ENCODE measurements at places on chromosomes 6 and 20.

- peaks cover 1% of the 10 kb centered on the region for H3K36me3 ChIP-seq
- no peaks in the 10 kb centered on the region for H3K4me1 ChIP-seq
- no peak overlapping the region for H3K27ac ChIP-seq
- no peak overlapping the region for H3K4me3 ChIP-seq
- no peaks in the 10 kb centered on the region for H3K27me3 ChIP-seq
Measured at GRCh38 chr6:94269256-94269655, 849.9 kb upstream of the EPHA7 start.

DNA sequence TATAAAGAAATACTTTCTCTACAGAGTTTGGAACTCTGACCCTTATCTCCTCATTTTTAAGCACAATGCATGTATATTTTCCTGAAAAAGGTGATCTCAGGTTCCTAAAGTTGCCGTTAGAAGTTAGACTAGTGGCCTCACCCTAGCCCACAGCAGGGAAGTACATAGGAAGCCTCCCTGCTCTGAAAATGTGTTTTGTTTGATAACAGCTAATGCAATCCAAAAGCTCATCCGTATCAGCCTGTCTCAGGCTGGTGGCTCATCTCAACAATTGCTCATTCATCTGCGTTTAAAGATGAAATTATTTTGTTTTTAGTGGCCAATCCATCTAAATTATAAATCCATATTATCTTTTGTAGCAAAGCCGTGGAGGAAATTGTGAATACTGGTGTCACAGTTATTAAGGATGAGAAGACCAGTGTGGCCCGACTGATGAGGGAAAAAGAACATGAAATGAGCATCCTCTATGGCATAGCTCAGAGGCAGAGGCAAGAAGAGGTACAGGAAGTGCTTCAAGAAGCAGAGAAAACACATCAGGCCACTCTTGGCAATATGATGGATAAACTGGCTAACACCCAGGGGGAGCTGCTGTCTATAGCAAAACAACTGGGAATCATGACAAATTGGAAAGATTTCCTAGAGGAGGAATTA lies 20.1 kb downstream of the C6orf163 start:
- no peak overlapping the region for H3K27ac ChIP-seq
- no peak overlapping the region for H3K4me3 ChIP-seq
- H3K4me1 ChIP-seq = no peaks in the 10 kb centered on the region
- H3K36me3 ChIP-seq = no peaks in the 10 kb centered on the region
- no peaks in the 10 kb centered on the region for H3K27me3 ChIP-seq
- no peak for DNase-seq

DNA sequence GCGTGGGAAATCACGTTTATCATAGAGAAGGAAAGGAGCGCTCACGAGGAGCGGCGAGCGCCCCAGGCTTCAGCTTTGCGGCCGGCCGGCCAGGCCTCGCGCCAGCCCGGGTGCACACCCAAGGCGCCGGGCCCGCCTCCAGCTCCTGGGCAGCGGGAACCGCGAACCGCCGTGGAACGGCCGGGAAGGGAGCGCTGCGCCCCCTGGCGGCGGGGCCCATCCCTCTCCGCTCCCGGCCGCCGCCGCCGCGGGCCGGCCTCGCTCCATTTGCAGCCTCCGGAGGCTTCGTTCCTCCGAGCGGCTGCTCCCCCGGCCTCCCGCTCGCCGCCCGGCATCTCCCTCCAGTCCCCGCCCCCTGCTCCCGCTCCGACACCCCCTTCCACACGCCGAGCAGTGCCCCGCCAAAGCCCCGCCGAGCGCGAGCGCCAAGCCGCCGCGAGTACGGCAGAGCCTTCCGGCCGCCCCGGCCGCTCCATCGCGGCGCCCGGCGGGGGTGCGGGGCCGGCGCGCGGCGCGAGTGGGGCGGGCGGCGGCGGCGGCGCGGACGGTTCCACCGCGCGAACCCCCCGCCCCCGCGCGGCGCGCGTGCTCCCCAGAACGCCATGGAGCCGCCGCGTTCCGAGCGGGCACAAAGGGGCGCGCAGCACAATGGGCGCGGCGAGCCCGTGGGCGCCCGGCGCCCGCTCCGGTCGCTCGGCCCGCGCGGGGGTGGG lies 946 bp downstream of the BEND3 start:
- peaks cover 3% of the 10 kb centered on the region for H3K36me3 ChIP-seq
- H3K4me1 ChIP-seq = peaks cover 12% of the 10 kb centered on the region
- H3K4me3 ChIP-seq = peak overlapping the region; percentile 73
- H3K27ac ChIP-seq = no peak overlapping the region
- H3K27me3 ChIP-seq = peaks cover 14% of the 10 kb centered on the region
- DNase-seq = peak; percentile 55

- H3K27me3 ChIP-seq = peaks cover 26% of the 10 kb centered on the region
- no peak for DNase-seq
- peak overlapping the region; percentile 61 for H3K27ac ChIP-seq
- no peaks in the 10 kb centered on the region for H3K36me3 ChIP-seq
Measured at GRCh38 chr6:46626228-46626909, 26.2 kb downstream of the CYP39A1 start.

- no peaks in the 10 kb centered on the region for H3K27me3 ChIP-seq
- H3K27ac ChIP-seq = no peak overlapping the region
- H3K4me3 ChIP-seq = no peak overlapping the region
Measured at GRCh38 chr20:37997516-37997915, 35.7 kb downstream of the TTI1 start.

DNA sequence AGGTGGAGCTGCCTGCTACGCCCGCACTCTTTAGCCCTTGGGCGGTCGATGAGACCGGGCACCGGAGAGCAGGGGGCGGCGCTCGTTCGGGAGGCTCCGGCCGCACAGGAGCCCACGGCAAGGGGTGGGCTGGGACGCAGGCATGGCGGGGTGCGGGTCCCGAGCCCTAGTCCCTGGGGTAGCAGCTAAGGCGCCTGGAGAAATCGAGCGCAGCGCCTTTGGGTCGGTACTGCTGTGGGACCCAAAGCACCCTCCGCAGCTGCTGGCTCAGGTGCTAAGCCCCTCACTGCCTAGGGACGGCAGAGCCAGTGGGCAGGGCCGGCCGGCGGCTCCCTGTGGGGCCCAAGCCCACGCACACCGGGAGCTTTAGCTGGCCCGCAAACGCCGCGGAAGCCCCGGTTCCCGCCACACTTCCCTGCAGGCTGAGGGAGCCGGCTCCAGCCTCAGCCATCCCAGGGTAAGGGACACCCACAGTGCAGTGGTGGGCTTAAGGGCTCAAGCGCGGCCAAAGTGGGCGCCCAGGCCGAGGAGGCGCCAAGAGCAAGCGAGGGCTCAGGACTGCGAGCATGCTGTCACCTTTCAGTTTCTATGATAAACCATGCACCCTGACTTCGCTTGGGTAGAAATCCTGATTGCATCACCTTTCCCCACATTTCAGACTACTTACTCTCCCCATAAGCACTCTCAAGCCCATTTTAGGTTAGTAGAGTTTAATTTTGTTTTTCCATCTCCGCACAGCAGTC lies 52.0 kb downstream of the MYLIP start:
- peak overlapping the region; percentile 82 for H3K27ac ChIP-seq
- no peaks in the 10 kb centered on the region for H3K27me3 ChIP-seq
- no peak overlapping the region for H3K4me3 ChIP-seq
- H3K4me1 ChIP-seq = peaks cover 24% of the 10 kb centered on the region
- peaks cover 9% of the 10 kb centered on the region for H3K36me3 ChIP-seq

DNA sequence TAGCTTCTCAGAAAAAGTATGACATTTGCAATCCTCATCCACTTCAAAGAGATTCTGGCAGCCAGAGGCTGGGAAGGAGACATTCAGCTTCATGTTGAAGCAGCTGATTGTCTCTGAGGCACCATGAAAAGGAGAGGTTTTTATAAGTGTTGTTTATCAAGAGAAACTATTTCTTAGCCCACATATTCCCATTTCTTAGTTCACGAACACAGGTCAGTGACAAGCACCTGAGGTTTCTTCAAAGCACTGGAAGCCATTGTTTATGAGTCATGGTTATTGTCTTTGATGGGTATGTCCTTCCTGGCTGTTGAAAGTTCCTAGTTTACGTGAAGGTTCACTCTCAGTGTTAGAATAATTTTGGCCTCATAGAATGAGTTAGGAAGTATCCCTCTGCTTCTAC lies 3.0 kb upstream of the DDX43 start:
- DNase-seq = no peak
- H3K27ac ChIP-seq = no peak overlapping the region
- H3K4me1 ChIP-seq = peaks cover 20% of the 10 kb centered on the region
- H3K27me3 ChIP-seq = no peaks in the 10 kb centered on the region
- H3K36me3 ChIP-seq = no peaks in the 10 kb centered on the region

- DNase-seq = no peak
- H3K36me3 ChIP-seq = peaks cover 6% of the 10 kb centered on the region
- no peaks in the 10 kb centered on the region for H3K27me3 ChIP-seq
- no peak overlapping the region for H3K4me3 ChIP-seq
- H3K4me1 ChIP-seq = peaks cover 33% of the 10 kb centered on the region
Measured at GRCh38 chr6:109715616-109716015, 24.5 kb downstream of the FIG4 start.

- no peak overlapping the region for H3K4me3 ChIP-seq
- no peaks in the 10 kb centered on the region for H3K27me3 ChIP-seq
- H3K36me3 ChIP-seq = peaks cover 10% of the 10 kb centered on the region
- no peaks in the 10 kb centered on the region for H3K4me1 ChIP-seq
Measured at GRCh38 chr6:35018746-35019145, 122.4 kb downstream of the TCP11 start.

- no peaks in the 10 kb centered on the region for H3K36me3 ChIP-seq
- H3K27ac ChIP-seq = no peak overlapping the region
Measured at GRCh38 chr20:37590938-37591490, 63.3 kb upstream of the BLCAP start.

DNA sequence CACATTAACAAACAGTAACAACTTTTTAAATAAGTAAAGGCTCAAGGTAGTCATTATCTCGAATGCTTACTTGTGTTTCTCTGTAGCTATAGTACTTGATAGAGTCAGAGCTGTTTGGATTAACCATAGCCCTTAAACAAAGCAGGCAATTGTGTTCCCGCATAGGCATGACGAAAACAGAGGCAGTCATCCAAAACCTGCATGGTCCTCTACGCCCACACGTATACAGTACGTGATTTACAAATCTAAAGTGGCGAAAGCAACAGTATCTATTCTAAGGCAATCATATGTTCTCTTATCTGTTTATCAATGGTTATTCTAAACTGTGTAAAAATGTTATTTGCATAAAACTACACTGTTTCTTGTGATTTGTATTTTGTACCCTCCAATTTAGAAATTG lies 31.8 kb downstream of the HFE start:
- no peak overlapping the region for H3K27ac ChIP-seq
- no peak overlapping the region for H3K4me3 ChIP-seq
- no peak for DNase-seq
- H3K4me1 ChIP-seq = peaks cover 21% of the 10 kb centered on the region
- H3K36me3 ChIP-seq = peaks cover 17% of the 10 kb centered on the region

DNA sequence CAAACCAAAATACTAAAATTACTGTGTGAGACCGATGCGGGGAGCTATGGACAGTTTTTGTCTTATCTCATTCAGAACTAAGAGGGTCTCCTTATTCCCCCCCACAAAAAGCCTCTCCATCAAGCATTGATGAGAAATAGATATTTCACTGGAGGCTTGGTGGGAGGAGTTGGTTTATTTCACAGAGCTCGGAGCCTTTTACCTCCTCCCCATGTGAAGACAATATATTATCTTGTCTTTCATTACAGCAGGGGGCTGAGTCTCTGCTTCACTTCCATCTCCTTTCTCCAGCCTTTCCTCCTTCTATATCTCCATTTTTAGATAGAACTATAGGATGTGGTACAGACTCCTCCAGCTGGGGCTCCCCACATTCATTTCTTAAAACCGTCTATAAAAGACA lies 29.9 kb upstream of the MRAP2 start:
- H3K4me3 ChIP-seq = no peak overlapping the region
- H3K36me3 ChIP-seq = no peaks in the 10 kb centered on the region
- H3K27me3 ChIP-seq = peaks cover 66% of the 10 kb centered on the region
- no peak overlapping the region for H3K27ac ChIP-seq
- no peaks in the 10 kb centered on the region for H3K4me1 ChIP-seq

DNA sequence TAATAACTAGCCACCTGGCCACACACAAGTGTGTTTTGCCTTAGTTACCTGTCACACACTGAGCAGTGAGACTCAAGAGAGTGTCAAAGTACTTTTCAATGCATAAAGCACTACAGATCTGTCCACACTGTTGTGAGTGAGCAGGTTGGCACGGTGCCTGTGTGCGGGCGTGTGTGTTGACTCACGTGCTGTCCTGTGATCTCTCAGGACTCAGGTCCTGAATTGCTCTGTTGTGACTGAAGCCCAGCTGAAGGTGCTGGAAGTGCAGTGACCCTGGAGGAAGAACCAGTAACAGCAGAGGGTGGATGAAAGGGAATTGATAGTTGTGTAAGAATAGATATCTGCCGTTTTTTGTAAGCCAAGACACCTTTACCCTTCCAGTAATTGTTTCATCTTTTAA lies 18.3 kb downstream of the SLC16A10 start:
- no peaks in the 10 kb centered on the region for H3K36me3 ChIP-seq
- no peak overlapping the region for H3K27ac ChIP-seq
- no peak for DNase-seq
